ENCODE measurements at places on chromosomes 6 and 20.
A peak's percentile ranks its signal among the peaks of the same experiment; 100 is the strongest.

- no peak for DNase-seq
Observed at GRCh38 chr6:37512400-37513011, 12.8 kb upstream of the CCDC167 start.

- no peak for DNase-seq
Observed at GRCh38 chr6:35894776-35895175, 26.1 kb downstream of the SRPK1 start.

- DNase-seq, result no peak
Observed at GRCh38 chr20:1002682-1003561, 811 bp upstream of the RSPO4 start.

DNA sequence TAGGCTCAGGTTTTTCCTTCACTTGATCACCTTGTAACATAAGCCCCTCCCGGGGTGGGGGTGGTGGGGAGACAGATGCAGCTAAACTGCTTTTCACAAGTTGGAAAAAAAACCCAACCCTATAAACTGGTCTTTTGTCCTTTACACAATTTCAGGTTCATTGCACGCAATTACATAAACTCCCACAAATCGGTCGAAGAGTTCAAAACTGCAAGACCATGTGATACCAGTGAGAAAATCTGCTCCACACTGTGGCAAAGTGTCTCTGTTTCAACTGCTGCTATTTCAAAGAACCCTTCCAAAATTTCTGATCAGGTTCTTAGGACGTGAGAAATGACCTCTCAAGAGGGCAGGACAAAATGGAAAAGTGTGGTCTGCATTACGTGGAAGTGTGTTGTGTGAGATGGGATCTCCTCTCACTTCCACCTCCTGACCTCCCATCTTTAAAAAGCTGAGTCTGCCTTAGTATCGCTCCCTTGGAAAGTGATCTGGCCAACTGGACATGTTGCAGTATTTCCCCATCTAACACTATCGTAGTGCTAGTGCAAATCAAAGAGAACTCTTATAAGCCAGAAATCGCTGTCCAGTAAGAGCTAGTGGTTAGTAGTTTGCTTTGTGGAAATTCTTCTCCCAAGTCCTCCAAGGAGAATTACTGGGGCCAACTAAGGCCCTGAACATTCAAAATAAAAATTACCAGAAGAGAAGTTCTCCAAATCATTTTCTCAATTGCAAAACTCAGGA lies 60.1 kb downstream of the PRND start:
- DNase-seq, result no peak

GRCh38 chr6:165568326-165568725 lies 94.7 kb downstream of the PDE10A start:
- no peak for DNase-seq

DNA sequence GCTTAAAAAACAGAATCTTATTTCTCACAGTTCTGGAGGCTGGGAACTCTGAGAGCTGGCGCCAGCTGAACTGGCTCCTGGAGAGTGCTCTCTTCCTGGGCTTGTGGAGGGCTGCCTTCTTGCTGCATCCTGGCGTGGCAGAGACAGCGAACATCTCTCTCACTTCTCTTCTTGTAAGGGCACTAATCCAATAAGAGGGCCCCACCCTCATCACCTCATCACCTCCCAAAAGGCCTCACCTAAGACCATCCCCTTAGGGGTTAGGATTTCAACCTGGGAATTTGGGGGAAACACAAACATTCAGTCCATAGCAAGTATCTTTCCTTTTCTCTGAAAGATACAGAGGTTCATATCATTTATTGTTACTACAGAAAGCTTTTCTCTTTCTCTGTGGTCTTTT lies 23.9 kb downstream of the PNLDC1 start:
- DNase-seq, result no peak

DNA sequence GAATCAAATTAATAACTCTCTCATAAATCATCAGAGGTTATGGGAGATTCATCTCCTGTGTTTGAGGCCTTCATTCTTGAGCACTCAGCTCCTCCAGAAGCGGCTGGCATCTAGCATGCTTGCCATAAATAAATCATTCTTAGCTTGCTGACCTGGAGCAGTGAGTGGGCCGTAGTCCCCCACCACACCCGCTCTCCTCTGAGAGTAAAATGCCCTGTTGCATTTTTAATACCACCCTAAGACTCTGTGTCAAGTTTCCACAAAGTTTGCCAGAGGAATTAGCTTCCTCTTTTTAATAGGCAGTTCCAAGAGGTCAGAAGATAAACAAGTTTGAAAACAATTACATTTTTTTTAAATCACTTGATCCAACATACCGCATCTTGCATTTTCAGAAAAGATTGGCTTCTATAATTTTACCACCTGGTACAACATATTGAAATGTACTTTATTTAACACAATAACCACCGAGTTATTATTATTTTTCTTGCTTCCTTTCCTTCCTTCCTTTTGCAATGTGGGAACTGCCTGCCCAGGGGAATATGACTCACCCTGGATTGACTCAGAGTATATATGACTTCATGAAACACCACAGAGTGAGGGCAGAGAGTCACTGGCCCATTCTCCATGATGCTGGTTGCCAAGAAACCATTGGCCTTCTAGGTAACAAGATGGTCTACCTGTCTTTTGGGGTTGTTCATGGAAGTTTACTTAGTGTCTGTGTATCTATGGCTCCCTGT lies 29.4 kb upstream of the CLIC5 start:
- peak; percentile 47 for DNase-seq

DNA sequence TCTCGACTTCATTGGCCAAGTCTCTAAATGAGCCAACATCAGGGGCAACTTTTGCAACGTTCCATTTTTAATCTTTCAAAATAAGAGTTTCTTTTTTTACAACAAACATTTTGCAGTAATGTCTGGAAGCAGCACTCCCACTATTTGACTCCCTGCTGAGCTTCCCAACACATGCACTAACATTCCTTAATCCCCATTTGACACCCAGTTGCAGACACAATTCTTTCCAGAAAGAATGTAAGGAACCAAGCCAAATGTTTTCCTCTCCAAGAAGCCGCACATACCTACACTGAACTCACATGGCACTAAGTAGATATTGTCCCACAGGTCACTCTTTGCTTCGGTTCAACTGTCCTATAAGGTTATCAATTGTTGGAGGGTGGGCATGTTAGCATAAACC lies 165.6 kb downstream of the GRM1 start:
- DNase-seq, result no peak

GRCh38 chr6:27867051-27867944 lies 44.9 kb downstream of the OR2B2 start:
- DNase-seq, result peak; percentile 90

GRCh38 chr20:62805155-62805710 lies 598 bp downstream of the OGFR start:
- DNase-seq, result no peak

- DNase-seq, result no peak
Observed at GRCh38 chr6:83590416-83590815, 78.1 kb downstream of the PRSS35 start.

DNA sequence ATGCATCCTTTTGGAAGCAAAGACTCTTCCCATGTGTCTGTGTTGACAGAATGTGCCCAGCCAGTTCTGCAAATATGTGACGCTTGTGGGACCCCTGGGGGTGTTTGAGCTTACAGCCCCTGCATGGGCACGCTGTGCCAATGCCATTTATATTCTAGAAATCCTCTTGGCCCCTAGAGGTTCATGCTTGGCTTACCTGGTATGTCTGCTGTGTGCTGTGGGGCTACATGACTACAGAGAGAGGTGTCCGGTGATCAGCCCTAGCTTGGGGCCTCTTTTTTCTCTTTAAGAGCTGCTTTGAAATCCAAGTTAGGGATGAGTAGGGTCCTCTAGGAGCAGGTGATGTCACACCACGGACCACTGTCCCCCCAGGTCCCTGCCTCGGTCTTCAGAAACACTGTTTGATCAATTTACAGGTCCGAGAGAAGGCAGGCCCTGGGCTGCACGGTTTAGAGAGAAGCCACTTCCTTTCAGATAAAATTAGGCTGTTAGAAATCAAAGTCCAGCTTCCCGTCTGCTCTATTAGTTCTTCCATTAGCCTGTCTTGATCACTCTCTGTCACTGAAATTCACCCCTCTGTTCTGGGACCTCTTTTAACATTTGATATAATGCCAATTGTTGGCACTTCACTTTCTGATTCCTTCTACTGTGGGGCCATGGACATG lies 26.5 kb downstream of the BCAS4 start:
- DNase-seq, result no peak

DNA sequence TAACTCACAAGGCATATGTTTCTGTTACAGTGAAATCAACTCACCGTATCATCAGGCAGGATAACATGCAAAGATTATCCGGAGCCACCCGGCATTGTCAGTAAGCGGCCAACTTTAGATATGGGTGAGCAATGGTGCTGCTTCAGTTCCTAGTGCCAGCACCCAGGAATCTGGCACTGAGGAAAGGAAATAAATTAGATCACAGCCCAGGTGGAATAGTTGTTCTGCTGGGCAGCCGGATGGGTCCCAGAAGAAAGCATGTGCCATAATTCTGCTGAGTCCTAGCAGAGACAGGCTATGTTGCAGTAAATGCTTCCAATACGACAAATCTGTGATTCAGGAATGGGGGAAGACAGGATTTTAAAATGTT lies 183.6 kb upstream of the SPTLC3 start:
- DNase-seq, result no peak

Measured in left hindlimb (tissue), 1 donor.